ENCODE measurements at places on chromosomes 2 and 18.

DNA sequence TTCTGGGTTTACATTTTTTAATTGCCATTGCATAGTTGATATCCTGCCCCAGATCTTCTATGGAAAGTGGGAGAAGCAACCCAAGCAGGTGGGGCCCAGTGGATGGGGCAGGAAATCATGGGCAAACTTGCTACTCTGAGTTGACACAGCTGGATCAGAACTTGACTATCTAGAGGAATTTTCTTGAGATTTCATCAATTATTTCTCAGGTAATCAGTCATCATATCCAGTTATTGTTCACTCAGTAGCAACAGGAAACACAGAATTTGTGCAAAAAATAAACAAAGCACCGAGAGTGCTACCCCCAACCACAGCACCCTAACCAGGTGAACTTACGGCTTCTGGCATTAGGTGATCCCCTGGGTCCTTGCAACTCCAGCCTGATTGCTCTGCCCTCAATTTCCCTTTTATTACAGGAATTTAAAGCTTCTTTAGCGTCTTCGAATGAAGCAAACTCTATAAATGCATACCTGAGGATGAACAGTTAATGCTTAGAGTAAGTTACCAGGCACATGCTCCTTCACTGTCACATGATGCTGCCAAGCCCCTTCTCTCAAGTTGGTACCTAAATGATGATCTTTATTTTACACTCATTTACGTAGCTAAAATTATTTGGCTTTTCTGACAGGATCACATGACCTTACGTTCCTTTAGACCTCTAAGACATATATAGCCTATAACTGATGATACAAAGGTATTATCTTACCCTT is 7.8 kb downstream of the NCL start:
- H3K4me3 ChIP-seq, result no peak overlapping the region
- no peak overlapping the region for H3K27ac ChIP-seq
- no peak for DNase-seq
- peaks cover 30% of the 10 kb centered on the region for H3K4me1 ChIP-seq

DNA sequence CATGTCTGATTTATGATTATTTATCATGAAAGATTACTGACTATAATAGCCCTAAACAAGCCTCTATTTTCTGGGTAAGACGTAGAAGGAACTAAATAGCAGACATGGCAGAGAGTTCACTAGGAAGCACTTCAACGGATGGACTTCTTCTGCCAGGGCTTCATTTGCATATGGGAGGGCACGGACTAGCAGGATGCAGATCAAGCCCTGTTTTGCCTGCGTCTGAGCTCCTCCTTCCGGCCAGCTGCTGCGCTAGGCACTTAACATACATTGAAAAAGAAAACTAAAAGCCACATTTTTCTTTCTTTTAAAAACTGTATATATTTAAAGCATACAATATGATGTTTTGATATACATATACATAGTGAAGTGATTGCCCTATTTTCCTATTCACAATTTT is 340.0 kb upstream of the MEX3C start:
- H3K27me3 ChIP-seq, result no peaks in the 10 kb centered on the region
- H3K36me3 ChIP-seq, result no peaks in the 10 kb centered on the region
- no peak overlapping the region for H3K27ac ChIP-seq
- peak; percentile 35 for DNase-seq

- no peaks in the 10 kb centered on the region for H3K4me1 ChIP-seq
- no peak overlapping the region for H3K27ac ChIP-seq
- H3K27me3 ChIP-seq, result peaks cover 8% of the 10 kb centered on the region
- H3K36me3 ChIP-seq, result no peaks in the 10 kb centered on the region
- no peak overlapping the region for H3K4me3 ChIP-seq
Measured at GRCh38 chr2:71784734-71785511, 331.6 kb downstream of the DYSF start.

DNA sequence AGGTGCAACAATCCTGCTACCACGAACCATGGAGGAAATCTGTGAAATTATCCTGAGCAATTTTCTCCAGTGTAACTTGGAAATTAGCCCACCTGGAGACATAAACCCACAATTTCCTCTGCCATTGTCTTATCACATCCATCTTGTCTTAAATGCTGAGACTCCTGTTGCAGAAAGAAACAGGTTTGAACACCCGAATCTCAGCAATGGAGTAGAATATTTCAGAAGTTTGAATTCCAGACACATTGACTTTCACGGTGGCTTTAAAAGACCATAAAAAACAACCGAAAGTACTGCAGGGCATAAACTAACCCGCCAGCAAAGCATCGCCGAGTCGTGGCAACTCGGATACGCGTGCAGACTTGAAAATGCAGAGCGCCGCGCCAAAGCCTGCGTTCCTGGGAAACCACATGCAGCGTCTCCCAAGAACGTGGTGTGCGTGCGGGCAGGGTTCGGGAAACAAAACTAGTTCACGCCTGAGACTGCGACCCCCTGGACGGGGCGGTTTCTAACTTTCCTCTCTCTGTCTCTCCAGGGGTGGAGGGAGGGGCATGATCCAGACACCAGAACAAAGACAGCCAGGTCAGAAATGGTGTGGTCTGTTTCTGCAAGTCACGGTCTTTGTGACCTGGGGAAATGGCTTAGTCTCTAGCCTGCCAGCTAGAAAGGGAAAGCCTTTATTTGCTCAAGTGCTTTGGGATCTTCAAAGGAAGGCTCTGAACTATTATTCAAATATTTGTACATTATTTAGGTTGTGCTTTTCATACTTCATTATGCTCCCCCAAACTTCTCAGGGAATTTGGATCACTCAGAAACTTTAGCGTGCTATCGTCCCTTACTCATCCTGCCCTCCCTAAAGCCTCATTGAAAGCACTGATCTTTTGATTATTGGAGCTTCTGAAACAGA is 26.9 kb upstream of the KCTD1 start:
- no peaks in the 10 kb centered on the region for H3K36me3 ChIP-seq
- H3K4me3 ChIP-seq, result no peak overlapping the region
- H3K27ac ChIP-seq, result no peak overlapping the region
- no peak for DNase-seq

DNA sequence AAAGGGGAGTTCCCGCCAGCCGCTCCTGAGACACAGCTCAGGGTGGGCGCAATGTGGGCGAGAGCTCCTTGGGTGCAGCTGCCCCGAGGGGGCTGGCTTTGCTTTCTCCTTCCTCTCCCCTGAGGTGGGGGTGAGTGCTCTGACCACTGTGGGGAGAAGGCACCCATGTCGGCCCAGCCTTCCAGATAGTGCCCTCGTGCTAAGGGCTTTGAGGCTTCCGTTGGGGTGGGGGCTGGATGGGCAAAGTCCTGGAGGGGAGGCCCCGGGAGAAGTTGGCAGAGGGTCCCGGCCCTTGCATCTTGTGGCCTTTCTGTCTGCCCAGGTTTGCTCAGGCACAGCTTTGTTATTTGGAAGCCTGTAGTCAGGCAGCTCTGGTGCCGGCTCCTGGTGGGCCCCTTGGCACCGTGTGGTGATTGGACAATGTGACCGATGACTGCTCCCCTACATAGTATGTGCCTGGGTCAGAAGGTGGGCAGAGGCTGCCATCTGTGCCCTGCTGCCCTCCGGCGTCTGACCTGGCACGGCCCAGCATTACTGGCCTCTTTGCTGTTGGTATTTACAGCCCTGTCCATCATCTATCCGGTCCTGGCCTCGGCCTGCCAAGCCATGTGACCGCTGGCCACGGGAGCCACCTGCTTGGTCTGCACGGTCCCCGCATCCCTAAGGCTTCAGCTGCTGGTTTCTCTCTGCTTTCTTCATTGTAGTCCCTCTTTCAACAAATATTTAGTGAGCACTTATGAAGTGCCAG is 50.8 kb downstream of the TWIST2 start:
- peaks cover 11% of the 10 kb centered on the region for H3K27me3 ChIP-seq
- no peak overlapping the region for H3K27ac ChIP-seq
- H3K36me3 ChIP-seq, result no peaks in the 10 kb centered on the region
- H3K4me1 ChIP-seq, result no peaks in the 10 kb centered on the region
- DNase-seq, result no peak

DNA sequence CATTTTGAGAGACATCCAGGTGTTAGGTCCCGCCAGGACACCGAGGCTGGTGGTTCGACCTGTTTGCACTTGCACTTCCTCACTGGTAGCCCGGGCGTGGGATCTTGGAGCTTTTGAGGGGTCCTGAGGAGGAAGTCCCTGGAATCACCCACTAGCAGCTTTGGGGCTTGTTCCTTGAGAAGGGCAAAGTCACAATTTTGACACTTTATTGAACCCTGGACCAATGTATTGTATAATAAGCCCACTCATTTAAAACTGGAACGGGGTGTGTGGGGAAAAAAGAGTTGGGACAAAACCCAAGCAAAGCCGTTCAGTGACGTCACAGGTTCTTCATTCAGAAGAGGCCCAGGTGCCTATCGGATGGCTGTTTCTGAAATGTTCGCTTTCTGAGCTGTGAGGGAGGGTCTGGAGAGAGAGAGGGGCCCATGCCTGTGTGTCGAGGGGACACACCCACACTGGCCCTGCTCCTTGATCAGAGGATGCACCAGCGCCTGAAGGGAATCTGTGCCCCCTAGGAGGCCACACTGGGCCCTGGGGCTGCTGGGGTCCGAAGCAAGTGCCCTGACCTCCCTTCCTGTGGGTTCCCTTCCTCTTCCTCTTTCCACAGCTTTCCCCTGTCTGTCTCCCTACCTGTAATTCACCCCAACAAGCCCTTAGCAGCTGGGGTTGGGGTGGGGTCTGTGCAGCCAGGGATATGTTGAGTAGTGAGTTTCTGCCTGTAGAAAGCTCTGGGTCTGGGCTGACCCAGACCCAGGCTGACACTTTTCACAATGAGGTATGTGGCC is 2.6 kb downstream of the LPIN1 start:
- no peaks in the 10 kb centered on the region for H3K36me3 ChIP-seq
- H3K4me1 ChIP-seq, result peaks cover 88% of the 10 kb centered on the region
- H3K4me3 ChIP-seq, result peak overlapping the region; percentile 86
- H3K27ac ChIP-seq, result peak overlapping the region; percentile 95
- DNase-seq, result peak; percentile 20
- no peaks in the 10 kb centered on the region for H3K27me3 ChIP-seq

DNA sequence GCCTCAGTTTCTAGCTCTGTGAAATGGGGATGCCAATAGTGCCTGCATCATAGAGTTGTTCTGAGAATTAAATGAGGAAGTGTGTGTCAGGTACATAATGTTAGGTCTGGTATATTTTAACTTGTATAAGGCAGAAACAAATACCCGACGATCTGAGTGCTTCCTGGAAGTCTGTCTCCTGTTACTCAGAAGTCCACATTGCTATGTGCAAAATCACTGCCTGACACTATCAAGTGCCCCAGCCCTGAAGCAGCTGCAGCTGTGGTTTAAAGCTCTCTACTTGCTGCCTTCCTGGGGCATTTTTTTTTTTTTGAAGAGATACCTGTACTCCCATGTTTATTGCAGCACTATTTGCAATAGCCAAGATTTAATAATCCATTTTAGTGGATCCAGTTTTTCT is 125.3 kb downstream of the SLC4A3 start:
- no peak overlapping the region for H3K4me3 ChIP-seq
- no peak overlapping the region for H3K27ac ChIP-seq
- DNase-seq, result no peak
- no peaks in the 10 kb centered on the region for H3K36me3 ChIP-seq

GRCh38 chr2:236919209-236919608 is 166.5 kb upstream of the COPS8 start:
- H3K27me3 ChIP-seq, result peaks cover 24% of the 10 kb centered on the region
- no peak for DNase-seq
- no peaks in the 10 kb centered on the region for H3K36me3 ChIP-seq

- no peaks in the 10 kb centered on the region for H3K36me3 ChIP-seq
- no peak overlapping the region for H3K27ac ChIP-seq
- no peak overlapping the region for H3K4me3 ChIP-seq
- no peak for DNase-seq
- H3K27me3 ChIP-seq, result peaks cover 13% of the 10 kb centered on the region
- no peaks in the 10 kb centered on the region for H3K4me1 ChIP-seq
Measured at GRCh38 chr2:158686210-158686691, 108.9 kb upstream of the DAPL1 start.

DNA sequence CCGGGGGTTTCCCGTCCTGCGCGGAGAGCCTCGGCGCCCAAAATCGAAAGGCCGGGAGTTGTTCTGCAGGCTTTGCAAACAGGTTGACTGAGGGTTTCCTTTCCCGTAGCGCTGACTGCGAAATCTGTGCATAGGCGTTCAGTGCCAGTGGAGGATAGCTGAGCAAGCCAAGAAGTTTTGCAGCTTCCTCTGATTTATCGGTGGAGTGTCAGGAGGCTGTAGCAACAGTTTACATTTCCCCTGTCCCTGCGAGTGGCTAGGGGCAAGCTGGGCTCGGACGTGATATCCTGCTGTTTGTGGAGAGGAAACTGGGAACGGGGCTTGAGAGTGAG is 694 bp downstream of the THSD7B start:
- peaks cover 3% of the 10 kb centered on the region for H3K4me1 ChIP-seq
- no peaks in the 10 kb centered on the region for H3K36me3 ChIP-seq
- H3K27me3 ChIP-seq, result peaks cover 42% of the 10 kb centered on the region
- H3K4me3 ChIP-seq, result no peak overlapping the region
- no peak for DNase-seq

GRCh38 chr2:178070824-178071223 is 1.8 kb downstream of the PDE11A start:
- H3K4me3 ChIP-seq, result no peak overlapping the region
- no peak overlapping the region for H3K27ac ChIP-seq
- peaks cover 29% of the 10 kb centered on the region for H3K27me3 ChIP-seq
